NCI-H1694 (cell line): ENCODE measurements at places on chromosomes 7 and 10.

DNA sequence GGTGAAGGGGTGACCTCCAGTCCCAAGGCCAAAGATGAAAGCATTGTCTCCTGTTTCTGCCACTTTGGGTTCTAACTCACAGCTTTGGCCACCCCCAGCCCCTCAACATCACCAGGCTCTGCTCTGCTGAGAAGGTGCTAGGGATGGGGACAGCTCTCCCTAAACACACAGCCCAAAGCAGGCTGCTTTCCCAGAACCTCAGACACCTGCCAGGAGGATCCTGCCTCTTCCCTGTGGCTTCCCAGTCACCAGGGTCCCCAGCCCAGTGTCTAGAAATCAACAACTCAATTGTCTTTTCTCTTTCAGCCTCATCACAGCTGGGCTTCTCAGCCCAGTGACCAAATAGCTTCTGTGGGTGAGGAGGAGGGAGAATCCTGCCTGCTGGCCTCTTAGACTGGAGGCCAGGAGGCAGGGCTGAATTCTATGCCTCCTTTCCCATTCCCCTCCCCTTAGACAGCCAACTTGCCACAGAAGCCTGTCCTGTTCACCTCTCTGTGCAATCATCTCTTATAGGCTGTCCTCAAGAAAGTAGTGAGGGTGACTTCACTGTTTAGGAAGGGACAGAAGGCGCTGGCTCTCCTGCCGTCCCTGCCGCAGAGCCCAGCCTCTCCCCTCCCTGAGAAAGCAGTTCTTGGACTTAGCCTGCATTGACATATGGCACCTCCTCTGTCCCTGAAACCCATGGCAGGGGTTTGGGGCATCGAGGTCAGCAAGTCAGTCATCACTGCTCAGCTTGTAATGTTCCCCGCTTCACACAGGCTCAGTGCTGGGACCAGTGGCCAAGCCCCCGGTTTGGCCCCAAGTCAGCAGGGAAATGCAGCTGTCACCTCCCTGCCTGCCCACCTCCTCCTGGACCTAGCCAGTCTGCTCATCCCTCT is 3.7 kb downstream of the FGF8 start:
- no peak for DNase-seq

DNA sequence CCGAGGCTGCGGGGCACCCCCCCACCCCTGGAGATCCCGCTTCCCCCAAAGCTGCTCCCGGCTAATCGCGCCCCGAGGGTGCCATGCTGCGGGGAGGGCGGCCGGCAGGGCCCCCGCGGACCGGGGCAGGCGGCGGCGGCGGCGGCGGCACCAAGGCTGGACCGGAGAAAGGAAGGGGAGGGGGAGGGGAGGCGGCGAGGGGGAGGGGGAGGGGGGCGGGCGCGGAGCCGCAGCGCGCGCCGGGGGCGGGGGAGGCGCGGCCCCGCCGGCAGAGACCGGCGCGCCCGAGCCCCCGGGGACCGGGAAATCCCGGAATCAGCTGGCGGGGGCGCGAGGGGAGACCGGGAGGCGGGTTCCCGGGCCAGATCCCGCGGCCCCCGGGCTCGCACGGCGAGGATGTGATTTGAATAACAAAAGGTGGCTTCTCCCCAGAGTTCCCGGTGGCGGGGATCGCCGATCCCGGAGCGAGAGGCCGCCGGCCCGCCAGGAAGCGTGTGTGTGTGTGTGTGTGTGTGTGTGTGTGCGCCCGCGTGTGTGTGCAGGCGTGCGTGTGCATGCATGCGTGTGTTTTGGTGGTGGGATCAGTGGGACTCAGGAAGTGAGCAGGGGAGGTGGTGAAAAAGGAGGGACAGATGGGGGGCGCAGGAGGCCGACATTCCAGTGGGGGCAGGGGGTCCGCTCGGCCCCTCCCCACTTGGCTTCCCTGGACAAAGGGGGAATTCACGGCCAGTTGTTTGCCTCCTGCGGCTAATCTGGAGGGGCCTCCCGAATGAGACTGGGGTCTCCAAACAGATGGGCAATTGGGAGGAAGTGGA is 99.5 kb downstream of the HIP1 start:
- DNase-seq = no peak

DNA sequence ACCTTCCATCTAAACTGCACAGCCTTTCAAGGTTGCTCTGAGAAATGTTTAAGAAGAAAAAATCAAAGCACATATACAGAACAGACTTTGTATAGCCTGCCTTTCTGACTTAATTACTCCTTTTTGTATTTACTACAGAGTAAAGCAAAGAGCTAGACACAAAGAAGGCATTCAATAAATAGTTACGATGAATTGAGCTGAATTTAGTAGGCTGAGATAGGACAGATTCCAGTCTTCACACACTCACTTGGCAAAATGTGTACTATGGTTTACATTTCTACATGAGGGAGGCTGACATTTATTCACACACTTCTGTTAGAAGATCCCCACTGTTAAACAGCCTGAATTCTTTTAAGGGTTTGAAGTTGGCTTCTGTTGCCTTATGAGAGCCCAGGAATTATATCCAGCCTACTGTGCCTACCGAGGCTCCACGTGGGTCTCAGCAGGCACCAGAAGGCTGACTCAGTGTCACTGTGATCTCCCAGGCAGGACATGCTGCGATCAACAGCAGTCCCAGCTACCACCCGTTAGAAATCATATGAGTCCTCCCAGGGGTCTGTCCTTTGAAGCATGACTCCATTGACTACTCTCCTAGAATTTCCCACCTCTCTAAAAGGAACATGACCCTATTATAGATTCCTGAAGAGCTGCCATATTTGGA is 24.5 kb upstream of the SLC25A13 start:
- DNase-seq = no peak

GRCh38 chr10:75115137-75115536 is 3.7 kb downstream of the SAMD8 start:
- no peak for DNase-seq

GRCh38 chr10:120644556-120645410 is 187.8 kb downstream of the PLPP4 start:
- DNase-seq = no peak

DNA sequence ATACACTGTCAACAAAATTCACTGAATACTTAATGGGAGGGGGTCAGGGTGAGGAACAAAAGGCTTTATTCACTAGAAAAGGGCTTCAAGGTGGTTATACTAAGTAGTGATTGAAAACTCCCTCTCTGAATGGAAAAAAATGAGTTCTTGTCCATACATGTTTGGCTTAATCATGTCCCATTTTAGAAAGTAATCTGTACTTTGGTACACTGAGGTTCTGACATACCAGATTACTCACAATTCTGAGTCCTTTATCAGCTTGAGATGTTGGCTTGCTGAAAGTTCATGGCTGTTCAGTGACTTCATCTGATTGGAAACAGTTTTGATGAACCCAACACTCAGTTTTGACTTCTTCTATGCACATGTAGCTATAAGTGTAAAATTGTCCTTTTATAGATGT is 12.8 kb upstream of the NOBOX start:
- DNase-seq = no peak

DNA sequence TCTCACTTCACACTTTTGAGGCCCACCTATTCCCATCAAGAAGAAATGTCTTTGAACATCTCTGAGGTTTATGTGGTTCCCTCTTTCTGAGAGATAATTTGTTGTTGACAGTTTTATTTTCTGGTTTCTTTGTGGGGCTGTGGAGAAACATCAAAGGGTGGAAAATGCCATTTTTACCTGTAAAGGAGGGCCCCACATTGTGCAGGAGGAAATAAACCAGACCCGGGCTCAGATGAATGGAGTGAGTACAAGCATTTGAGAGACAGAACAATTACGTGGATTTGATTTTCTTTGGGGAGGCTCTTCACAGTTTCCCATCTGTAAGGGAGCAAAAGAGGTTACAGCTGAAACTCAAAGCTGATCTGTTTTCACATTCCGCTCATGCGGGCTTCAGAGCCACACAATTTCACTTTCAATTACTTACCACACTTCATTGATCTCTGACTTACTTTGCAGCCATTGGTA is 29.8 kb downstream of the ITPRIP start:
- no peak for DNase-seq

DNA sequence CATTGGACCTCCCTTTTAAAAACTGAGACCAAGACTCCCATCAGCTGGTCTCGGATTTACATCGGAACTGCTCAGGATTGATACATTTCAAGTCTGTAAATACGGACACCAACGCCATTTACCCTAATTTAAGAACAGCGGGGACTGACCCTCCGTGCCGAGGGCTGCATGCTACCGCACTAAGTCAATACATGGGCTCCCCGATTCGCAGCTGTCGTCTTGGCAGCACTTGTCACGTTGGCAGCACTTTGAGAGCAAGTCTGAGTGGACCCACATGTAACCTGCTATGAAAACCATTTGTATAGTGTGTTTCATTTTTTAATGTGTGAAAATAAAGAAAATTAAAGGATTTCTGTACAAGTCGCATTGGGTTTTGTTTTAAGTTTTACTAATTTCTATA is 83.4 kb downstream of the EZH2 start:
- DNase-seq = no peak

GRCh38 chr7:24721481-24722001 is 35.7 kb downstream of the GSDME start:
- DNase-seq = no peak

DNA sequence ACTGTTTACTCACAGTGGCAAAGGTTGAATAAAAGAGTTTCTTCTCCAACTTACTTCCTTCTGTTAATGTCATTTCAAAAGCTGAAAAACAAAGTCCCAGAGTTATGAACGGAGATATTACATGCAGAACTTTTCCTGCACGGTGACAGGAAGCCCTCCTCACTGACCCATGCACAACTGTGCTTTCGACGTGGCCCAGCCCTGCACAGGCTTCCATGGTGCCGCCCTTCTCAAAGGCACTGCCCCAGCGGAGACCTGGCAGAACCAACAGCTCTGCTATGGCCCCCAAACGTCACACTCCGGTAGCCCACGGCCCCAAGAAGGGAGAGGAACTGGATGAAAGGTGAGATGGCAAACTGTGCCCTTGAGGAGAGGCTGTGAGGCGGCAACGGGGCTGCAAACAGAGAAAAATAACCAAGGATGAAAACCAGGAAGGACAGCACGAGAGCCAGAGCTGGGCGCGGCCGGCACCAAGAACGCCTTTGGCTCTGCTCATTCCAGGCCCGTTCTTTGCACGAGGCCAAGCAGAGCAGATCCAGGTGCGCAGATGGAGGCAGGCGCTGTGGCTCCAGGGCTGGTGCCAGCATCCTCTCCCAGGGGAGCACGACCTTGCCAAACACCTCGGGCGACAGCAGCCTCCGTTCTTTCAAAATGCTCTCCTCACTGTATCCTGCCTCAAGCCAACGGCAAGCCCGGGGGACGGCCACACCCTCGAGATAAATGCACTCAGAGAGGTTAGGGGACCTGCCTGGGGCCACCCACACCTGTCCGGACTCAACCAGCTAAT is 7.0 kb upstream of the FUOM start:
- no peak for DNase-seq

DNA sequence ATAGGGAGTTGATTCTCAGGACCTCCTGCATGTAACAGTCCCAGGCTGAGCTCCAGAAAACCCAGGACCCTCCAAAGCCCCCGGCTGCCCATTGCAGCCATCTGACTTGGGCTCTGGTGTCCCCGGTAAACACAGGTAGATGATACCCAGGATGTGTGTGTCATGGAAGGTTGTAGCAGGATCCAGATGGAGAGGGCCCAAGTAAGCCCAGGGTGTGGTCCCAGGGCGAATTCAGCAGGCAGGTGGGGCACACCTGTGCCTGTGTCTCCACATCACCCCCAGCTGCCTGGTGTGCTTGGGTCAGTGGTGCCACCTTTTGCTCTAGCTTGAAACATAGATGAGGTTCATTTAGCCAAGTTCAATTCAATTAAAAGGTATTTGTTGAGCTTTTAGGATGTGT is 524.1 kb downstream of the GLRX3 start:
- no peak for DNase-seq

DNA sequence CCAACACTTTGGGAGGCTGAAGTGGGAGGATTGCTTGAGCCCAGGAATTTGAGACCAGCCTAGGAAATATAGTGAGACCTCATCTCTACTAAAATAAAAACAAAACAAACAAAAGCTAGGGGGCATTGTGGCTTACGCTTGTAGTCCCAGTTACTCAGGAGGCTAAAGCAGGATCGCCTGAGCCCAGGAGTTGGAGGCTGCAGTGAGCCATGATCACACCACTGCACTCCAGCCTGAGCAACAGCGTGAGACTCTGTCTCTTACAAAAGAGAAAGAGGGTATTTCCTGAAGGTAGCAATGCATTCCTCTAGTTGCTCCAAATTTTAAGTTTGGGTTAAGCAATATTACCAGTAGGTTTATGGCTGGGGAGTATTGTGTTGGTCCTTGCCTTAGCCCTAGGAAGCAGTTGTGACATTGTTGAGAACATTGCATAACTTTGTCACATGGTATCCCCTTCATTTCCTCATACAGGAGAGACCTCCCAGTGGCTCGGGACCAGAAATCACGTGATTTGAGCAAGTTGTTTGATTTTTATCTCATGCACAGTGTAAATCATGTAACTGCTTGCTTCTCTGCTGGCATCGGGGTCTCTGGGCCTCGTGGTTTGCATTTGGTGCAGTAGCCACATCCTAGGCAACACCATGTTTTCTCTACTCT is 23.3 kb upstream of the SMARCD3 start:
- DNase-seq = no peak

DNA sequence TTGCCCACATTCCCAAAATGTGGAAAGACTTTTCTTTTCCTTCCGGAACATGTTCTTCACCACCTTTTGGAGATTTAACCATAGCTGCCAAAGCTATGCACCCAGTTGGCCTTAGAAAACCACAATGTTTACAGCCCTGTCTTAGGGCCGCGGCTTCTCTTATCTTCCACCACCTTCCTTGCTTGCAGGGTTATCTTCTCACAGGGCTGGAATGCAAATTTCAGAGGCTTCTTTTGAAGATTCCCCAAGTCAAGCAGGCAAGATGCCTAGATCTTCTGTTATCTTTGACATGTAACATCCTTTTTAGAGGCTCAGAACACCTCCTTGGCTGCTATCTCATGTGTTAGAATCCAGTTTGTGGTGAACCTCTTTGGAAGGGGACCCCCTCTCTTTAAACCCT is 11.1 kb downstream of the KCTD7 start:
- DNase-seq = no peak

GRCh38 chr7:142581341-142581740 is 167.9 kb upstream of the PRSS1 start:
- DNase-seq = no peak

- no peak for DNase-seq
These were observed 347.7 kb downstream of the POM121L12 start for GRCh38 chr7:53383131-53383530.

DNA sequence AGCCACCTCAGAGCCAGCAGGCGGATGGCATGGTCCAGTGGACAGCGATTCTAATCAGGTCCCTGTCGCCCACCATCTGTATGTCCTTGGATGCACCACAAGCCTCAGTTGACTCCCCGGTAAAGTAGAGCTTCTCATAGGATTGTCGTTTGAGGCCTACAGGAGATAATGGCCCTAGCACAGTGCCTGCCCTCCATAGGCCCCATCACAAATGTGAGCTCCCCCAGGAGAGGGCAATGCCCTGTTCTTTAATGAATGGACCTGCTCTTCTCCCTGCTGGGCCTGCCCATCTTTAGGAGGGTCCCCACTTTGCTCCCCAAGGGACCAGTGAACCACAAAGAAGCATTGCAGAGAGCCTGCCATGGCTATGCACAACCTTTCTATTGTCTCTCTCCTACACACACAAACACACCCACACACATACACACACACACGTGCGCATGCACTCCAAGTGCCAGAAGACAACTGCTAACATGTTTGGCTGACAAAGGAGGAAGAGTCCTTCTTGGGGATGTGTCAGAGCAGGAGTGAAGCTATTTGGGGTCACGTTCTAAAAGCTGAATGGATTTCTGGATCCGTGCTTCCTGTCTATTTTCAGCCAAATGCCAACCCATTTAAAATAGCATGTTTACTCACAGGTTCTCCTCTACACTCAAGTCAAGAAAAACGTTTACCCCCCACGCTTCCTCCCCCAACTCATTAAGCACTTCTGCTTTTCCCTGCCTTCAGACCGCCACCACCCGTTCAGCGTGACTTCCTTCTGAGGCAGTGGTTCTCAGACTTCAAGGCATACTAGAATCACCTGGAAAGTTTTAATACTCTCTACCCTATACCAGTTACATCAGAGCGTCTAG is 196.1 kb downstream of the GRID1 start:
- DNase-seq = no peak
